Cardiac septum (tissue), 1 donor: ENCODE measurements at places on chromosomes 13 and 19.

DNA sequence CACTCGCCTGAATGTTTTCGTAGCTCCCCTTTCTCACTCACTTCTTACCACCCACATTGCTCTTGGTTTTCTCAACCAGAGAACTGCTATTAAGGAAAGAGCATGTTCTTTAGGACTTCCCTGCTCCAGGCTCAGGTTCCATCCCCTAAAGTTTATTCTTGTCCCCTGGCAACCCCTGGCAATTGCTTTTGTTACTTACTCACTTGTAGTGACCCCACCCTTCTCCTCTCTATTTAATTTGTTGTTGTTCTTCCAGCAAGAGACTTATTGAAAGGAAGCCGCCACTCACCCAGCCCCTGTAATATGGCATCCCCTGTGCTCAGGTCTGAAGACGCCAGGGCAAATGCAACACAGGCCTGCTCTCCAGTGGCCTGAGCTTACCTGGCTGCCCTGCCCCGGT is 233.7 kb upstream of the SOX21 start:
- no peak for DNase-seq

DNA sequence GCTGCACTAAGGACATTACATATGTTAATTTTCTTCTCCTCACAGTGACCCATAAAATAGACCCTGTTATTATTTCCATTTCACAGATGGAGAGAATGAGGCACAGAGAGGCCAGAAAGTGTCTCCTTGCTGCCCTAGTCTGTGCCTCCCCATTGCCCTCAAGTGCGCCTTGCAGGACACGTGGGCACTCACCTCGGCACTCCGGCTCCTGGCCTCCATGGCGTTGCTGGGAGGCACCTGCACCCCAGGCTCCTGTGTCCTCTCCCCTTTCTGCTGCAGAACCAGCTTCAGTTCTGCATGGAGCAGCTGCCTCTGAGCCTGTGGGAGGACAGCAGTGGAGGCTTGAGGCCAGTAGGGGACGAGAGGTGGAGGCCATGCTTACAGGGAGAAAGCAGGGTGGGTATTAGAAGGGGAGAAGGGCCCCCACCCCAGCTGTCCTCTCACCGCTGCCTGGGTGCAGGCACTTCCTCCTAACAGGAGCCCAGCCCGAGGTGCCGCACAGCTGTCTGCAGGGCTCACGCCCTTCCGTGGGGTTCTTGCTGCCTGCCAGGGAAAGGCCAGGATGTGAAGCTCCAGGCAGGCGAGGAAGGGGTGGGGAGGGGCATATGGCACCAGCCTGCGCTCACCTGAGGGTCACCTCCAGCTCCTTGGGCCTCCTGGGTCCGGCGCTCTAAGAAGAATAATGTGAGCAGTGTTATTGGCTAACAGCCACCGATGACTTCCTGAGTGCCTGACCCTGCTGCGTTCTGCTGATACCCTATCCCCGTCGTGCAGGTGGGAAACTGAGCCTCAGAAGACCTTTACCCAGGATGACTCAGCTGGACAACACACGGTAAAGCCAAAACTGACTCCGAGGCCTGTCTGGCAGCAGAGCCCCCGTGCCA is 5.2 kb downstream of the PRX start:
- DNase-seq = no peak

DNA sequence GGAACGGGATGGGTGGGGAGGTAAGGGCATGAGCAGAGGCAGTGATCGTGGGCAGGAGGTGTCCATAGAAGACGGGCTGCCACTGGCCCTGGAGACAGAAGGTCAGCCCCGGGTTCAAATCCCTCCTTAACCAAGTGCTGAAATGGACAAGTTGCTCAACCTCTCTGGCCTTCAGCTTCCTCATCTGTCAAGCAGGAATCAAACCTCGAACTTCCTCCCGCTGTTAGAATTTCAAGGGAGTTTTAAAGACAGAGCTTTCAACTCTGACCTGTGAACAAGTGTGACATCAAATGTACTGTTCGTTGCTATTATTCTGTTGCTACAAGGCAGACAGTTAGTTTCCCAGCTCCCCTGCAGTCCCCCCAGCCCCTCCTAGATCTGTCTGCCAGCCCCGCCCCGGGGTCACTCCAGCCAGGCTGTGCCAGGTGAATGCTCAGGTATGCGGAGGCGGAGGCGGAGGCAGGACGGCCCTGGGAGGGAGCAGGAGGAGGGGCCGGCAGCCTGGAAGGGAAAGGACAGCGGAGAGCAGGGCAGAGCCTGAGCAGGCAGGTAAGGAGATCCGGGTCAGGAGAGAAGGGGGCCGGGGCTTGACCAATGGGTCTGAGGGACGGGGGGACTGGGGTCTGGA is at the start of gene EPS8L1:
EPS8L1 (plus strand) TSS at position 499 of the 628 bp plus-strand sequence. CDS start 576 bp downstream, outside the sequence.
- DNase-seq = no peak

DNA sequence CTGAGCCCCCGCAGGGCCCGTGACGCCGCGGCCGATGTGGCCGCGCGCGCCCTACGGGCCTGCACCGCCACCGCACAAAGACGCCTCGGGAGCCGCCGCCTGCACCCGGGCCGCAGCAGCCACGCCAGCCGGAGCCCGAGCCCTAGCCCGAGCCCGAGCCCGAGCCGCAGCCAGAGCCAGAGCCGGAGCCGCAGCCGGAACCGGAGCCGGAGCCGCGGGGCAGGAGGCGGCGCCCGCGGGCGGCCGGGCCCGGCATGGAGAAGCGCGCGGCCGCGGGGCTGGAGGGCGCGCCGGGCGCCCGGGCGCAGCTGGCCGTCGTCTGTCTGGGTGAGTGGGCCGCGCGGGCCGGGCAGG is 379 bp downstream of the LRP3 start:
- no peak for DNase-seq
